ENCODE measurements at places on chromosomes 1 and 21. TPM values are rescaled to one million over a fixed set of nuclear protein-coding genes. Genes with fewer than 3 reads are reported as not detected.

GRCh38 chr1:88618331-88618730 lies 65.7 kb upstream of the PKN2 start:
- H3K4me1 ChIP-seq = no peaks in the 10 kb centered on the region
- no peak for DNase-seq
- H3K36me3 ChIP-seq = no peaks in the 10 kb centered on the region

AKNAD1 gene
- total RNA-seq = not detected

DNA sequence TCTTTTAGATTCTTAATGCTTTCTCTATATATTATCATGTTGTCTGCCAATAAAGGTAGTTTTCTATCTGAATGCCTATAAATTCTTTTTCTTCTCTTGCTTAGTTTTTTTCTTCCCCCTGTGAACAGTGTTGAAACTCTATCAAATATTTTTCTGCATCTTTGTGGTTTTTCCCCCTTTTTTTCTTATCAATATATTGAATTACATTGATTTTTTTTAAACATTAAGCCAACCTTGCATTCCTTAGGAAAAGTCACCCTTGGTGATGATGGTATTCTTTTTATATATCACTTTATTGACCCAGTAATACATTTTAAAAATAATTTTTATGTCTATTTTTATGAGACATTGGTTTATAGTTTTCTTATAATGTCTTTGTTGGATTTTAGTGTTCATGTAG lies 131.7 kb downstream of the RABGAP1L start:
- no peak overlapping the region for H3K27ac ChIP-seq
- H3K4me3 ChIP-seq = no peak overlapping the region
- no peaks in the 10 kb centered on the region for H3K4me1 ChIP-seq
- no peaks in the 10 kb centered on the region for H3K27me3 ChIP-seq

PYHIN1 gene
- 10.0 TPM for total RNA-seq

DNA sequence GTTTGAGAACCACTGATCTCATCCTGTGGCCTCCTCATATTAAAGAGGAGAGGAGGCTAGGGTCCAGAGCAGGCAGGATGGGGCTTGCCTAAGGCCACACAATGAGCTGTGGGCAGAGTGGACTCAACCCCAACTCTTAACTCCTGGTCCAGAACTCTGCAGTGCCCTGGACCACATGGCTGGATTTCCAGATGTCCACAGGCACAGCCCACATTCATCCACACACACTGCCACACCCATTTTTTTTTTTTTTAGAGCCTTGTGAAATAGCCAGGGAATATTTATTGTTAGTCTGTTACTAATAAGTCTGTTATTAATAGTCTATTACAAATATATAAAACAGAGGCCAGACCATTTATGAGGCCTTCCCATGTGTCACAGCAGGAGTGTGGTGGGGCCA lies 192.2 kb downstream of the TRABD2B start:
- H3K4me3 ChIP-seq = no peak overlapping the region
- H3K36me3 ChIP-seq = no peaks in the 10 kb centered on the region
- DNase-seq = no peak
- H3K27ac ChIP-seq = no peak overlapping the region
- H3K4me1 ChIP-seq = no peaks in the 10 kb centered on the region

GRCh38 chr1:24142546-24143534 lies at the start of gene IL22RA1:
IL22RA1 (minus strand) TSS chr1:24143140; CDS start chr1:24143082, 58 bp downstream.
- no peaks in the 10 kb centered on the region for H3K4me1 ChIP-seq
- H3K27me3 ChIP-seq = peaks cover 9% of the 10 kb centered on the region
- no peak within 1 kb of the TSS for H3K27ac ChIP-seq
- DNase-seq = no peak

GRCh38 chr1:56881417-56881816 lies 26.8 kb downstream of the C8A start:
- DNase-seq = no peak
- H3K27me3 ChIP-seq = no peaks in the 10 kb centered on the region
- no peak overlapping the region for H3K27ac ChIP-seq
- H3K4me3 ChIP-seq = no peak overlapping the region
- no peaks in the 10 kb centered on the region for H3K36me3 ChIP-seq

NRIP1 gene
- 8.3 TPM for total RNA-seq

SNX27 gene
- 32.6 TPM for total RNA-seq

DNA sequence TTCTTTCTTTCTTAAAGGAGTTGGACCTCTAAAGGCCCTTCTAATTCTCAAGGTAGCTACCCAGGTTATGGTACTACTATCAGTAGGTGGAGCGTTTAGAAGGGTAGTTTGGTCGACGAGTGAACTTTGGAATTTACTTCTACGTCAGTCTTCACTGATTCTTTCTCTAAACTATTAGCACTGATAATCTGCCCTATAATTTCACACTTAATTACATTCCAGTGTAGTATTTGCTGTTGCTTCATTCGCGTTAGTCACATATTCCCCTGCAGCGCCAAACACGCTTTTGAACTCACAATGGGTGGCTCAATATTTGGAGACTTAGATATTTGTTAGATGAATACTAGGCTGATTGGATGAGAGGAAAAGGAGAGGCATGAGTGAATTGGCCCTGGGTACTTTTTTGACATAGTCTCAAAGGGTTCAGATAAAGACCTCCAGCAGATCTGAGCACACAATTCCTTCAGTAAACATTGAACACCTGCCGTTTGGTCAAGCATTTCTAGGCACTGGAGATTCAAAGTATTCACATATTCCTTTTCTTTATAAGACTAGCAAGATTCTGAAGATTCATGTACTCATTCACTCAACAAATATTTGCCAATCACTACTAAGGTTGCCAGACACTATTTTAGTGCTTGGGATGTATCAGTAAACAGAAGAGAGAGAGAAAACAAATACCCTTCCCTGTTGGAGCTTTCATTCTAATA lies 929 bp upstream of the FOXJ3 start:
- peak overlapping the region; percentile 84 for H3K27ac ChIP-seq
- peaks cover 9% of the 10 kb centered on the region for H3K36me3 ChIP-seq
- H3K4me1 ChIP-seq = peaks cover 33% of the 10 kb centered on the region
- no peak for DNase-seq

ATP8B2 gene
- total RNA-seq = 44.0 TPM

DNA sequence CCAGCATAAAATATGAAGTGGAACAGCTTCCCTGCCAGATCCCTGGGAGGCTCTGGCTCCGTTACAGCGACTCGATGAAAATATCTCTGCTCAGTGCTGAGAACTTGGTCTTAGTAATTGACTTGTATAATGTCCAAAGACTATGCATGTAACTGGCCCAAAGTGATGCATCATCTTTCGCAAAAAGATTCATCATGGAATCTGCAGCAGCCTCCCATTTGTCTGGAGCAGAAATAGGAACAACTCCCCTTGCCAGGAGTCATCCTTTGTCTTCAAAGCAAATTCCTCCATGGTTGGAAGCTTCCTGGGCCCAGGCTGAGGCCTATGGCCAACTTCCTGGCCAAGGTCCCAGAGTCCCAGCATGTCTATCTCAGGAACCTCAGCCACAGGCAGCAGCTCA lies 16.9 kb upstream of the SLC6A17 start:
- no peak overlapping the region for H3K4me3 ChIP-seq
- H3K27ac ChIP-seq = no peak overlapping the region
- no peaks in the 10 kb centered on the region for H3K36me3 ChIP-seq
- peaks cover 5% of the 10 kb centered on the region for H3K4me1 ChIP-seq
- H3K27me3 ChIP-seq = peaks cover 56% of the 10 kb centered on the region

GRCh38 chr1:17447501-17447992 lies 8.1 kb upstream of the RCC2 start:
- peaks cover 7% of the 10 kb centered on the region for H3K4me1 ChIP-seq
- no peaks in the 10 kb centered on the region for H3K27me3 ChIP-seq
- DNase-seq = no peak
- no peaks in the 10 kb centered on the region for H3K36me3 ChIP-seq

OLFM3 gene
- total RNA-seq = not detected

- no peaks in the 10 kb centered on the region for H3K36me3 ChIP-seq
- H3K27ac ChIP-seq = no peak overlapping the region
- H3K4me1 ChIP-seq = no peaks in the 10 kb centered on the region
- no peaks in the 10 kb centered on the region for H3K27me3 ChIP-seq
- no peak overlapping the region for H3K4me3 ChIP-seq
Measured at GRCh38 chr1:96992871-96993270, 271.3 kb downstream of the PTBP2 start.

DNA sequence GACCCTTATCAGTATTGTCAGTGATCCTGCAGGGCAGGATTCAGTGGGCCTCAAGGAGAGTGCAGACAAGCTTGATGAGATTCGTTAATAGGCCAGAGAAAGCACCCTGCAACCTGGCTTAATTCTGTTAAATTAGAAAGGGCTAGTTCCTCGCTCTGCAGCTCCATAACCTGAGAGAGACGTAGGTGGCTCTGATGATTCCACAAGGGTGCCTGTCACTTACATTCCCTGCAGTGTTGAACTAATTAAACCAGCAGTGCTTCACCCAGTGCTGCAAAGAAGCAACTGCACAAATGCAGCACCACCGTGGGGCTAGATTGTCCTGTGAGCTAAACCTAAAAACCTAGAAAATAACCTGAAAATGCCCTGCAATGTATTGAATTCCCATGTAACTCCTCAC lies 270.8 kb downstream of the CACNA1E start:
- H3K27ac ChIP-seq = no peak overlapping the region
- H3K4me3 ChIP-seq = no peak overlapping the region
- H3K27me3 ChIP-seq = no peaks in the 10 kb centered on the region
- no peak for DNase-seq

LCE1B gene
- total RNA-seq = not detected

Data from activated T-helper 2 cell treated with anti-CD3 and anti-CD28 coated beads, Interferon-gamma antibody, Interleukin-2, Interleukin-4, amounts not matched to agents 10 μg/mL and 5 μg/mL and 100 μg/mL, durations not matched to agents 14 hours and 24 hours and 36 hours (primary cell).